ENCODE measurements at places on chromosomes 3 and 15.
A peak's percentile ranks its signal among the peaks of the same experiment; 100 is the strongest.

- DNase-seq = no peak
Measured at GRCh38 chr3:78741066-78741645, 1026.6 kb downstream of the ROBO1 start.

GRCh38 chr3:14174483-14174882 is 3.9 kb downstream of the XPC start:
- DNase-seq = no peak

DNA sequence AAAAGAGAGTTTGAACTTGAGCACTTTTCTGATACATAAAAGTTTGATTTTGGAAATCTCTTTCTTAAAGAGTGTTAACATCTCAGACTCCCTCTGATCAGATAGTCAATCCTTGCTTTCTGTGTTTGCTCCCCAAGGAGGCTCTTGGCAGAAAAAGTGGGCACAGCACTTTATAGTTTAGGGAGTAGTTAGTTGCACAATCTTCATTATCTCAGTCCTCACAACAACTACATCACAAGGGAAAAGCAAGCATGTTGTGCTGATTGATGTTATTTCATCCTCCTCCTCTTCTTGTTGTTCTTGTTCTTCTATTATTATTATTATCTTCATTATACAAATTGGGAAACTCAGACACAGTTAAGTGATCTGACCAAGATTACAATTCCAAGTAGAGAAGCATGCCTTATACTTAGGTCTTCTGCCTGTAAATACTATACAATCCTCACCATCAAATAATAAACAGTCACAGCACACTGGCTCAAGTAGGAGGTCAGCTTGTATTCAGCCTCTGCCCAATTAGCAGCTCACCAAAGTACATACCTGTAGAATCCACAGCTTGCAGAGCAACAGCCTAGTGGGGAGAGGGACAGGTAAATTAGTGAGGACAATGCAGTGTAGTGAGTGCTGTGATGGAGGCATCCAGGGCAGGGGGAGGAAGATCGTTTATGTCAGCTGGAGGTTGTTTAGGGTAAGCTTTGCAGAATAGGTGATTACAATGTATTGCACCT is 304.1 kb upstream of the MME start:
- no peak for DNase-seq

GRCh38 chr3:171900446-171900845 is 57.3 kb downstream of the TMEM212 start:
- DNase-seq = peak; percentile 51

- DNase-seq = no peak
Measured at GRCh38 chr3:127539366-127540060, 51.0 kb downstream of the TPRA1 start.

GRCh38 chr3:34626699-34627098 is 828.3 kb downstream of the PDCD6IP start:
- no peak for DNase-seq

DNA sequence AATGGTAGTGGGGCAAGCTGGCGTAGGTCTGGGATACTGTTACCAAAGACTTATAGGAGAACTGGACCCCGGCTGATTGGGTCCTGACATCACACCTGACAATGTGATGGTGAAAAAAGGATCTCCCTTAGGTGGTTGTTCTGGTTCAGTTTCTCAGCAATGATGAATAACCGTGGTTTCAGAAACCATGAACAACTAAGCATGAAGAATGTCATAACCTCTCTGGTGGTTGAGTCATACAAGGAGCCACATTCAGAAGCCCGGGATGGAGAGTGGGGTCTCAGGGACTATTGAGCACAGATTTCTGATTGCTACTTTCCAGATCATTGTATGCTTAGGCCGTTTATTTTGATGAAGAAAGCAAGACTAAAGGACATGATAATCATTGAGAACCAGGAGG is 17.4 kb downstream of the GPR160 start:
- no peak for DNase-seq

GRCh38 chr15:34892963-34893591 is 76.5 kb downstream of the AQR start:
- no peak for DNase-seq

DNA sequence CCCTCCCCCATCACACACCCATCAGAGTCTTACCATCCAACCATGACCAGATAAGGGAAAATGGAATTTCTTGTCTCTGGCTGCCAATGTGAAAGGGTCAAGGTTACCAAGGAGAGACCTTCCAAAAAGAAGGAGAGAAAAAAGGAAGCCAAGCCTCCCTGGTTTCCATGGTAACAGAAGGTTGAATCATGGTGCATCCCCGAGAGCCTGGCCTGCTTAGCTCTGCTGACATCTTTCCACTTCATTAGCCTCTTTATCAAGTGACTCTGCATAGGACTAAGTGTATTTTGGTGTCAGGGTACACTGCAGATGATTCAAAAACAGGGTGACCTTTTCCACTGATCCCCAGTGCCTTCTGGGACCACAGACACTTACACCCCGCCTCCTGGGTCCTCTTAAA is 225.7 kb upstream of the PPP2R3A start:
- DNase-seq = no peak

GRCh38 chr3:28718074-28718849 is 369.6 kb upstream of the AZI2 start:
- DNase-seq = no peak

DNA sequence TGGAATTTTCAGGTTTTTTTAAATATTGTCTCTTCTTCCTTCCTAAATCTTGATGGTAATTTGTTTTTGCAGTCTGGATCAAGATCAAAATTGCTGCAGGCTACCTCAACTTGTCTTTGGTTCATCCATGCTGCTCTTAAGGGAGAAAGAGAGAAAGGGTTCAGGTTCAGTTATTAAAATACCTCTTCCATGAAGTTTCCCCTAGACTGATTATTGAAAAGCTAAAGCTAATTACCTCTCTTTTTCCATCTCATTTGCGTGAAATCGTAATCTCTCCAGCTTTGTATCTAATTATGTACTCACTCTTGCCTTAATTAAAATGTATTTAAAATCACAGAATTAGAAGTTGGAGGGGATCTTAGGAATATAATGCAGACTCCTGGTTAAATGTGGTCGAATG is 52.7 kb downstream of the SLC28A2 start:
- no peak for DNase-seq

GRCh38 chr15:97456521-97457202 is 503.8 kb upstream of the ARRDC4 start:
- no peak for DNase-seq

GRCh38 chr15:77459031-77459430 is 38.3 kb downstream of the HMG20A start:
- DNase-seq = no peak

DNA sequence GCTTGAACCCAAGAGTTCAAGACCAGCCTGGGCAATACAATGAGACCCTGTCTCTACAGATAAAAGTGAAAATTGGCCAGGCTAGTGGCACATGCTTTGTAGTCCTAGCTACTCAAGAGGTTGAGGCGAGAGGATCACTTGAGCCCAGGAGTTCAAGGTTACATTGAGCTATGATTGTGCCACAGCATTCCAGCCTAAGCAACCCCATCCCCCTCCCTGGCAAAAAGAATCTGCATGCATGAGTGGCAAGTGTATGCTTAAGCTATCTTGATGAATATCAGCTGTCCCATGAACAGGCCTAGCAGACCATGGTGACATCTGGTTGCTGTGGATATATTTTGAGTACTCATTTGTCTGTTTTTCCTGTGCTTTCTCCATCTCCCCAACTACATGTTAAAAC is 4.7 kb downstream of the ATRIP start:
- no peak for DNase-seq

DNA sequence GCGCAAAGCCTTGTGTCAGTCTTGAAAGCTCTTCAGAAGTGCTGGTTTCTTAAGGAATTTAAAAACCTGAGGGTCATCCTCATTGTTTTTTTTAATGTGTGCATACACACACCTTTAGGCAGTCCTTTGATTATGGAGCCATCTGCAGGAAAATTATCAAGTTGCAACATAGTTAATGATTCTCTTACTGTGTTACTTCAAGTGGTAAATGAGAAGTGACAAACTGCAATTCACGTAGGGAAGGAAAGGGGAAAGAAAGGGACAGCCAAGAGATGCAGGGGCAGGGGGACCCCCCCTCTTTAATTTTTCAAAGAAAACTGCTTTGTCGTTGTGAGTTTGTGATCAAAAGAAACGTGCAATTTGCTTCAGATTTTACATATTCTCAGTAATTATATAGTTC is 162.4 kb upstream of the CGNL1 start:
- DNase-seq = no peak

DNA sequence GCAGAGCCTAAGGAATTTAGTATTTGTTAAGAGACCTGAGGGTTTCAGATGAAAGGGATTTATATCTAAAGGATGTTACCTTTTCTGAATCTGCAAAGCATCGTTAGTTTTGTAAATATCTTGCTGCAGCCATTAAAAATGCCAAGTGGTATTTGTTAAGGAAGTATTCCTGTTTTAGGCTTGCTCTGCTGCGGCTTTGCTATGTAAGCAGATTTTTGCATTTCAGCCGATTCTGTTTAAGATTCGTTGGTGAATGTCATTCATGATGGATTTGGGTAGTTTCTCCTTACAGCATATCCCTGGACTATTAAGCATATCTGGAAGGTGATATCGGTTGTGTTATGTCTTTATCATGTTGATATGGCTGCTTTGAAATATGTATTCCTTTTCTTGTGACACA is 1.0 kb downstream of the USP8 start:
- no peak for DNase-seq

GRCh38 chr3:124498891-124499290 is 231.4 kb upstream of the UMPS start:
- no peak for DNase-seq

GRCh38 chr3:158711886-158712285 is 20.4 kb downstream of the RARRES1 start:
- no peak for DNase-seq

DNA sequence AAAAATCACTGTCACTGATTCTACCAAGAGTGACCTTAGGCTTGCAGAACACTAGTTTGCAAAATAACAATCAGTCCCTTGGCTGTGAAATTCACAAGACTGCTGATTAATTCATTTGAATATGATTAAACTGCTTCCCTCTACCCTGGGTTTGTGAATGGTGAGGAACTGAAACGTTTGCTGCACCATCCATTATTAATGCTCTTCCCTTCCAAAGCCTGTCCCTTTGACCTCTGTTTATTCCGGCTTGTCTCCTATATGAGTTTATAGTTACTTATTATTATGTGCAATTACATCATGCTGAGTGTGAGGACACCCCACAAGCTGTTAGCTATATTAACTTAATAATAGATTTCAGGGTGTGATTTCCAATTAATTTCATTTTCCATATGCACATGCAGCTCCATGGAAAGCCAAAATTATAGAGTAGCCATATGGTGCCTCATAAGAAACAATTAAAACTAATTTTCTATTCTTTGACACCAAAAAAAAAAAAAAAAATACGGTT is 96.5 kb downstream of the SUCLG2 start:
- DNase-seq = no peak

DNA sequence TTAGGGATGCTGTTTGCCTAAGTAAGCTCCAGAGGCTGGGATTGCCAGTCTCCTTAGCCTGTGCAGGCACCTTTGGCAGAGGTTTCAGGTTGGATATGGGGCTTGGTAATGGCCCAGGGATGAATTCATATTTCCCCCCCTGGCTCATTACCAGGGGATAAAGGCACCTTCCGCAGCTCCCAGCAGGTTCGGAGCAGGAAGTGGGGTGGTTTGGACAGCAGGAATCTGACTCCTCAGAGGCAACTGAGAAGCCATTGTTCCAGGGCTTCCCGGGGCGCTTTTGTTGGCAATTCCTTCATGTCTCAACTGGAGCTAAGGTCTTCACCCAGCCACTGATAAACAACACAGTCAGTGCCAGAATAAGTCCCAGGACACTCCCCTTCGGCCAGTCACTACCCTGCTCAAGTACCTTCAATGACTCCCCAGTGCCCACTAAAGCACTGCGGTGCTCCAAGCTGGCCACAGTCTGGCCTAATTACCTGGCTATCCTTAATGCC is 85.3 kb upstream of the SLC6A6 start:
- DNase-seq = no peak

- no peak for DNase-seq
Measured at GRCh38 chr15:95968856-95969255, 361.6 kb upstream of the NR2F2 start.

- DNase-seq = no peak
Measured at GRCh38 chr3:56157693-56158362, 310.4 kb downstream of the ERC2 start.

DNA sequence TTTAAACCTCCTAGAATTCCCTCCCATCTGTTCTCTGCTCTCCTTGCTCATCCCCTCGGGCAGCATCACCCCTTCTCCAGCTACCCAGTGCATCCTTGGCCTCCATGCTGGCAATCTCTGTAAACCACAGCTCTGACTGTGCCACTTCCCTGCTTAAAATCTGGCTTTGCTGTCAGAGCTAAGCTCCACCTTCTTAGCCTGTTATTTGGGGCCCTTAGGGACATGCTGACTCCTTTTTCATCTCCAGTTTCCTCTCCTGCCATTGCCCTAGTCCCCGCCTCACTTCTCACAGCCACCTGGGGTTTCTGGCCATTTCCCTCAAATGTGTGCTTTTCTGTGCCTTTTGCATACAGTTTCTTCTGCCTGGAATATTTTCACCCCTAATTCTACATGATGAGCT is 5.7 kb downstream of the SLC6A20 start:
- no peak for DNase-seq

DNA sequence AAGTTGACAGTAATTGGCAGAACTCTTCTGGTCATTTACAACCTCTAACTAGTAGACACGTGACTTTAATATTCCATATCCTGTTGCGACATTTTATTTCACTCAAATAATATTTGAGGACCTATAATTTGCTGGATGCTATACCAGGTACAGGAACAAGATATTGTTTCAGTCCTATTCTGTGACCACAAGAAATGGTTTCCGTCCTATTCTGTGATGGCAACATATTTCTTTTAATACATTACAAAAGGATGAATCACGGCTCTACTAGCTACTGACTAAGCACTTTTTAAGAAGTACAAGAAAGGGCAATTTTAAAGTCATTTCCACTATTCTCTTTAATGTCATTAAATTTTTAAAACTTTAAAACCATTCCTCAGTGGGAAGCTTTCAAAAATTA is 400.2 kb downstream of the CNTN3 start:
- DNase-seq = no peak

DNA sequence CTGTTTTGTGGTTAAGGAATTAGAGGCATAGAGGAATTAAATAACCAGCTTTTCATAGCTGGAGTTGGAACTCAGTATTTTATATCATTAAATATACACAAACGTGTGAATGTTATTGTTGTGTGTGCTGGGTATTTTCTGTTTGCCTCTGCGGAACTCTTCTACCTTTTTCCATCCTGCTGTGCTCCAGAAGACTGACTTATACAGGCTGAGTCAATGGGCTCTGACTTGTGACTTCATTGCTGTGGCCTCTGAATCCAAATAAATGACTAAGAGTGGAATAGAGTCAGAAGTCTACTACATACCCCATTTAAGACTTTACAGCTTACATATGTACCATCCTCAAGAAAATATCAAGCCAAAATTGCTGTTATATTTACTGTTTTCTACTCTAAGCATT is 17.6 kb downstream of the ARIH1 start:
- no peak for DNase-seq

GRCh38 chr3:38173834-38174418 is 8.6 kb downstream of the OXSR1 start:
- no peak for DNase-seq

- no peak for DNase-seq
Measured at GRCh38 chr3:34807611-34808010, 831.7 kb upstream of the ARPP21 start.

GRCh38 chr3:39644176-39644575 is 165.2 kb upstream of the MYRIP start:
- no peak for DNase-seq
